ENCODE measurements at places on chromosomes 6 and 20. TPM values are rescaled to one million over a fixed set of nuclear protein-coding genes. Genes with fewer than 3 reads are reported as not detected.
A peak's percentile ranks its signal among the peaks of the same experiment; 100 is the strongest.

- H3K4me1 ChIP-seq, result no peaks in the 10 kb centered on the region
- no peaks in the 10 kb centered on the region for H3K36me3 ChIP-seq
- no peak for DNase-seq
Observed at GRCh38 chr6:136069119-136069518, 181.0 kb downstream of the MTFR2 start.

GRCh38 chr6:5892669-5893068 is 114.1 kb downstream of the NRN1 start:
- H3K4me1 ChIP-seq, result peaks cover 5% of the 10 kb centered on the region
- DNase-seq, result no peak
- H3K36me3 ChIP-seq, result no peaks in the 10 kb centered on the region
- peak overlapping the region; percentile 86 for H3K4me3 ChIP-seq
- H3K27me3 ChIP-seq, result peaks cover 2% of the 10 kb centered on the region
- no peak overlapping the region for H3K27ac ChIP-seq

- H3K4me3 ChIP-seq, result no peak overlapping the region
- DNase-seq, result no peak
- H3K27ac ChIP-seq, result no peak overlapping the region
- H3K4me1 ChIP-seq, result no peaks in the 10 kb centered on the region
- no peaks in the 10 kb centered on the region for H3K36me3 ChIP-seq
- peaks cover 2% of the 10 kb centered on the region for H3K27me3 ChIP-seq
Observed at GRCh38 chr6:75155631-75156030, 50.2 kb downstream of the COL12A1 start.

DNA sequence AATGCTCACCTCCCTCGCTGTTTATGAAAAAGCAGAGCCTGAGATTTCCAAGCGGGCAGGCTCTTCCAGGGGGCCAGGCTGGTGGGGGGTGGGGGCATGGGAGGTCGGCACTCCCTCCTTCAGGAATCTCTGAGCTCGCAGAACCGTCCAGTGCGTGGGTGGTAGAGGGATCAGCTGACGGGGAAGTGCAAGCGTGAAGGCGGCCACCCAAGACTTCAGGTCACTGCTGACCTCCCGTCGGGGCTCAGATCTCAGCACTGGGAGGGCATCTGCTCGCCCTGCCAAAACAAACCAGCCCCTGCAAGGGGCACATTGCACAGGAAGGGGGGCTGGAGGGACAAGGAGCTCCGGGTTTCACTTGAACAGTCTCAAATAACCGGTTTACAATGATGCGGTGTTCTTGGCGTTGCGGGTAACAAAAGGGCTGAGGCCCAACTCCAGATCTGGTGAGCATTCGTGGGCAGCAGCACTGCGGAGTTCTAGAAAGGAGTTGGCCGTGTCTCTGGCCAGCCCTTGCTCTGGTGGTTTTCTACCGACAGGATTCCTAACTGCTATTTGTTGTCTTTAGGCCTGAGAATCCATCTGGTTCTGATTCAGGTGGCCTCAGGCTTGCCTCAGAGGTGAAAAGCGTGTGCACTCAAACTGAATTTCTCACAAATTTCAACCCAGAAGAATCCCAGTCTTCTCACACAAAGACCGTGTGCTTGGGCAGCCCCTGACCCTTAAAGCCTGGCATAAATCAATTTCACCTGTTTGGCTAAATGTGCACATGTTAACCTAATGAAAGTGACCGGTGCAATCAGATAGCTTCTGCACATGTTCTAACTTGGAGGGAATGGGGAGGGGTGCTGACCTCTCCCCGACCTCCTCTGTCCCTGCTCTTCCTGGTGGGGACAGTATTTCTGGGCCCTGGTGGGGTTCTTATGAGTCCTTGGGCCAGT is 191.6 kb downstream of the MYLK4 start:
- no peak overlapping the region for H3K4me3 ChIP-seq
- DNase-seq, result no peak
- no peak overlapping the region for H3K27ac ChIP-seq
- H3K36me3 ChIP-seq, result no peaks in the 10 kb centered on the region
- peaks cover 13% of the 10 kb centered on the region for H3K4me1 ChIP-seq

DNA sequence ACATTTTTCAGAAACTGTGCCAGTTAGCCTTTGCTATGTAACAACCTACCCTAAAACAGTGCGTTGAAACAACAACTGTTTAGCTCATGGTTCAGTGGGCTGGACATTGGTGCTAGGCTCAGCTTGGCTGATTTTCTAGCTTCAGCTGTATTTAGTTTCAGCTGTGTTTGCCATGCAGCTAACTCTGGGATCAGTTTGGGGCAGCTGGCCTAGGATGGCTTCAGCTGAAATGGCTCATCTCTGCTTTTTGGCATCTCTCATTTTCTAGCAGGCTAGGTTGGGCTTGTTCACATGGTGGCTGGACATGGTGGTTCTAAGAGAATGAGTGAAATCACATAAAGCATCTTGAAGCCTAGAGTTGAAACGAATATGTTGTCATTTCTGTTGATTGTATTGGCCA is 464.2 kb downstream of the QKI start:
- no peak overlapping the region for H3K27ac ChIP-seq
- H3K4me3 ChIP-seq, result no peak overlapping the region
- DNase-seq, result no peak
- no peaks in the 10 kb centered on the region for H3K36me3 ChIP-seq

- DNase-seq, result no peak
- no peaks in the 10 kb centered on the region for H3K27me3 ChIP-seq
- no peak overlapping the region for H3K4me3 ChIP-seq
- H3K36me3 ChIP-seq, result no peaks in the 10 kb centered on the region
Observed at GRCh38 chr6:22906091-22906549, 336.8 kb downstream of the HDGFL1 start.

GRCh38 chr20:47950913-47951283 is 165.6 kb upstream of the SULF2 start:
- no peak overlapping the region for H3K4me3 ChIP-seq
- H3K27me3 ChIP-seq, result no peaks in the 10 kb centered on the region
- H3K27ac ChIP-seq, result no peak overlapping the region
- no peaks in the 10 kb centered on the region for H3K36me3 ChIP-seq

- no peaks in the 10 kb centered on the region for H3K36me3 ChIP-seq
- H3K4me1 ChIP-seq, result peaks cover 2% of the 10 kb centered on the region
- no peak overlapping the region for H3K4me3 ChIP-seq
- DNase-seq, result peak; percentile 73
- H3K27ac ChIP-seq, result no peak overlapping the region
- peaks cover 9% of the 10 kb centered on the region for H3K27me3 ChIP-seq
Observed at GRCh38 chr20:2172305-2173175, 70.9 kb downstream of the STK35 start.

GRCh38 chr20:2693286-2694007 is 867 bp downstream of the EBF4 start:
- H3K4me3 ChIP-seq, result no peak overlapping the region
- H3K27me3 ChIP-seq, result peaks cover 59% of the 10 kb centered on the region
- H3K36me3 ChIP-seq, result peaks cover 2% of the 10 kb centered on the region
- peaks cover 15% of the 10 kb centered on the region for H3K4me1 ChIP-seq
- H3K27ac ChIP-seq, result no peak overlapping the region

- peaks cover 12% of the 10 kb centered on the region for H3K36me3 ChIP-seq
- H3K4me1 ChIP-seq, result peaks cover 6% of the 10 kb centered on the region
- H3K27ac ChIP-seq, result no peak overlapping the region
Observed at GRCh38 chr6:8013763-8014162, 50.4 kb downstream of the BLOC1S5 start.

GRCh38 chr6:73152556-73152955 is 72.7 kb downstream of the KHDC1L start:
- H3K27ac ChIP-seq, result no peak overlapping the region
- no peak for DNase-seq
- H3K4me1 ChIP-seq, result no peaks in the 10 kb centered on the region
- H3K36me3 ChIP-seq, result peaks cover 3% of the 10 kb centered on the region
- H3K4me3 ChIP-seq, result no peak overlapping the region
- peaks cover 2% of the 10 kb centered on the region for H3K27me3 ChIP-seq

GRCh38 chr6:109079981-109080380 is 14.7 kb downstream of the SESN1 start:
- H3K4me3 ChIP-seq, result no peak overlapping the region
- DNase-seq, result no peak
- peaks cover 6% of the 10 kb centered on the region for H3K4me1 ChIP-seq
- H3K27ac ChIP-seq, result no peak overlapping the region
- no peaks in the 10 kb centered on the region for H3K27me3 ChIP-seq

DNA sequence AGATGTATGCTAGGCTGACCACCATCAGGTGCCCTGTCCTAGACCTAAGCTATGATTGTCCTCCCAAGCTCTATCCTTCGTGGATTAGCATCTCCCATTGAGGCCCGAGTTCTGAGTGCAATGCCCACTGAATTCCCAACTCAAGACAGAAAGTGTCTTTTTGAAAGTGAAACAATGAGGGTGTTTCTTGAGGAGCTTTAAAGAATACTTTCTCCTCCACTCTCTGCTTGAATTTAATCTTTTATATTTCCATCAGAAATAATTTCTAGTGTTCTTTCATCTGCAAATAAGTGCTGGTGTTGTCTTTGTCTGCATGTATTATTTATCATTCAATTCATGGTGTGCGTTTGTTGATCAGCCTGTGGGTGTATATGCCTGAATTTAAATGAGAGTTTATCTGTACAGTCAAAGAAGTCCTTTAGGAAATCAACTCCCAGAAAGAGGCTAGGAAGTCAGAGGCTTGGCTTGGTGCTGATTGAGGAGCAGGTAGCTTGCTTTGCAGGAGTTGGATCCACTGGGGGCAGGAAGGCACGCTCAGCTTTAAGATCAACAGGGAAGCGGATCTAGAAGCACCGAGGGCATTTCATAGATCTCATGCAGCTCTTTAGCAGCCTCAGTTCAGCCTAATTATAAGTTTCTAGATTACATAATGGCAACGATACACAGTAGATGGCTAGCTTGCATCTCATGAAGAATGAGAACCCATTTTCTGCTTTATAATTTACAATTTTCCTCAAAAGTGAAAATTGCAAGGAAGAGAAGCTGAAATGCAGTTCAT is 36.0 kb upstream of the CCN6 start:
- DNase-seq, result no peak
- H3K4me1 ChIP-seq, result peaks cover 9% of the 10 kb centered on the region
- no peaks in the 10 kb centered on the region for H3K36me3 ChIP-seq
- H3K4me3 ChIP-seq, result no peak overlapping the region

SNPH gene
- total RNA-seq, result 3.6 TPM

TMEM244 gene
- 0.99 TPM for total RNA-seq

MAK gene
- 0.82 TPM for total RNA-seq

DEFB112 gene
- total RNA-seq, result not detected

All from activated CD8-positive, alpha-beta memory T cell treated with anti-CD3 and anti-CD28 coated beads, Interleukin-2, amount 10 ng/mL, durations not matched to agents 7 days and 5 days (primary cell).